ENCODE measurements at places on chromosomes 3 and 15.

GRCh38 chr3:134694466-134694865 lies 43.6 kb upstream of the KY start:
- no peak for DNase-seq

GRCh38 chr15:73403171-73403570 lies 34.4 kb upstream of the HCN4 start:
- DNase-seq, result no peak

- DNase-seq, result peak; percentile 17
Measured at GRCh38 chr15:30859091-30859874, 44.4 kb upstream of the FAN1 start.

DNA sequence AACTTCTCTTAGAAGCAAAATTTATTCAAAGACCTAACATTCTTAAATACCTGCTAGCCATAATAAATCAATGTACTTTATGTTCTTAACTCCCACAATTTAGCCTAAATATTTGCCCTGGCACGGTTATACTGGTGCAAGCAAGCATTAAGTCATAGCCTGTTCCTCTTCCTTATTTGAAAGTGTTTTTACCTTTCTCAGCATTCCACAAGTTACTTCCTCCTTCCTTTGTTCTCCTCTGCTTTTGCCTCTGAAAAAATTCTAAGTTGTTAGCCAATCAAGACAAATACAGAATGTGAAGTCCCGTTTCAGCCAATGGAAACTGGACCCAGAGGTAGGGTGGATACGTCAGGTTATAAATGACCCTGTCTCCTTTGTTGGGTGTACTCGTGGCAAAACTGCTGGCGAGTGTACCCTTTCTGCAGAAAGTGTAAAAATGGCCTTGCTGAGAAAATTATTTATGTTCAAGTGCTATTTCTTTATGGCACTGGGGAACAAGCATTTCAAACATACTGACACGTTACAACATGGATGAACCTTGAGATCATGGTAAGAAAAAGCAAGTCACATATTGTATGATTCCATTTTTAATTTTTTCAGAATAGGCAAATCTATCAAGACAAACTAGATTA lies 3.1 kb upstream of the TATDN2 start:
- no peak for DNase-seq

DNA sequence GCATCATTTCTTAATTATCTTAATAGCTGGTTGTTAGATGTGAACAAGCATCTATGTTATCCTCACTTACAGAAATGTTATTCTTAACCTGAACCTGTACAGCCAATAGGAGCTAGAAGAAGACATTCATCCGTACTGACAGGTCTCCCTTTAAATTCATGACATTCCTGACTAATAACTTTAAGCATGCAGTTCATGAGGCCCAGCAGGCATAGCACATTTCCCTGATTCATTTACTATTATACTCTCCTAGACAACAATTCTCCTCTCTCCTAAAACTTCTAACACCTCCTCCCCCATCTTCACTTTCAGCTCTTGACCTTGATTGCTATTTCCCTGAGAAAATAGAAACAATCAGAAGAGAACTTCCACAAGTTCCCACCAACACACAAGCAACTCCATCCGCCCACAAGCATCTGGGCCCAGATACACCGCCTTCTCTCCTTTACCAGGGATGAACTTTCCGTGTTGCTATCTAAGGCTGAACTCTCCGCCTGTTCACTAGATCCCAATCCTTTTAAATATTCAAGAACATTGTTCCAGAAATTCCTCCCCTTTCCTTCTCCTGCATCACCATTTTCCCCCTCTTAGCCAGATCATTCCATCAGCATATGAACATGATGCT lies 62.9 kb upstream of the SPRED1 start:
- DNase-seq, result no peak

DNA sequence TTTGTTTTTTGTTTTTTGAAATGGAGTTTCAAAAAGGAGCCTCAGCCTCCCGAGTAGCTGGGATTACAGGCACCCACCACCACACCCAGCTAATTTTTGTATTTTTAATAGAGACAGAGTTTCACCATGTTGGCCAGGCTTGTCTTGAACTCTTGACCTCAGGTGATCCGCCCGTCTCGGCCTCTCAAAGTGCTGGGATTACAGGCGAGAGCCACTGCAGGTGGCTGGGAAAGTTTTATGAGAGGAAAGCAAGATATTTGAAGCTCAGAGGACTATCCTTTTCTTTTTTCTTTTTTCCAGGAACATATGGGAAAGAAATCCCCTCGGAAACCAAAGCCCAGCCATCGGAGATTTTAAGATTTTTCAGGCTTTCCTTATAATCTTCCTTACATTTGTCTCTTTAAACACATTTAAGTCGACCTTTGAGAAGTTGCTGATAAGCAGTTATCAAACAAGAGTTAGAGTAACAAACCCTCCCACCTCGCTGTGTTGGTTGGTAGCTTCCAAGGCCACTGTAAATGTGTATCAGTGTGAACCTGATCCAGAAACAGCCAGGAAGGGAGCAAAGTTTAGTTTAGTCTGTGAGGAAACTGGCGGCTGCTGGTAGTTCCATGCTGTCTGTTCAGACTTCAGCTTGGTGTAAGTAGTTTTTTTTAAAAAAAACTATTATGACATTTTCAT lies 34.5 kb upstream of the MAP3K13 start:
- DNase-seq, result no peak

- DNase-seq, result no peak
Measured at GRCh38 chr3:148408667-148409066, 289.0 kb upstream of the AGTR1 start.

GRCh38 chr15:52728899-52729298 lies 49.7 kb upstream of the ATOSA start:
- DNase-seq, result no peak

GRCh38 chr3:125125821-125126245 lies 70.0 kb upstream of the HEG1 start:
- no peak for DNase-seq

DNA sequence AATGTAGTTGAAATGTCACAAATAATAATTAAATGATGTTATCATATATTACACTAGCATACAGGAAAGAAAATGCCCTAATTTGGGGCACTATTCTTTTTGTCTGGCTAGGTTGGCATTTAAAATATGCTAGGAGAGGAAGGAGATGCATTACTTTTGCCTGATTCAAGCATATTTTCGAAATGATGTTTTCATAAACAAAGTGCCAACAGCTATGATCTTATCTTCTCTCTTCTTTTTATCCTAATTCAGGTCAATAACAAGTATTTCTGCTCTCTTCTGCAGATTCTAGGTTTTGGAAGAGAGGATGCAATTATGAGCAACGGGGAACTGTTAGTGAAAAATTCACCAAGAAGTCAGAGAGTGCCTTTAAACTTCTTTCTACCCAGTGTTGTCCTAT lies 55.8 kb upstream of the NR2F2 start:
- DNase-seq, result no peak

GRCh38 chr3:10555263-10555662 lies 49.9 kb upstream of the ATP2B2 start:
- no peak for DNase-seq

- DNase-seq, result no peak
Measured at GRCh38 chr3:81951106-81951505, 189.7 kb upstream of the GBE1 start.

GRCh38 chr3:42507761-42508335 lies 5.4 kb downstream of the VIPR1 start:
- DNase-seq, result no peak
